ENCODE measurements at places on chromosomes 16 and 17.

GRCh38 chr17:73643001-73643851 is 1.0 kb downstream of the SDK2 start:
- no peak for DNase-seq

- DNase-seq = peak; percentile 75
These were observed 1.4 kb downstream of the YPEL2 start for GRCh38 chr17:59332749-59333377.

DNA sequence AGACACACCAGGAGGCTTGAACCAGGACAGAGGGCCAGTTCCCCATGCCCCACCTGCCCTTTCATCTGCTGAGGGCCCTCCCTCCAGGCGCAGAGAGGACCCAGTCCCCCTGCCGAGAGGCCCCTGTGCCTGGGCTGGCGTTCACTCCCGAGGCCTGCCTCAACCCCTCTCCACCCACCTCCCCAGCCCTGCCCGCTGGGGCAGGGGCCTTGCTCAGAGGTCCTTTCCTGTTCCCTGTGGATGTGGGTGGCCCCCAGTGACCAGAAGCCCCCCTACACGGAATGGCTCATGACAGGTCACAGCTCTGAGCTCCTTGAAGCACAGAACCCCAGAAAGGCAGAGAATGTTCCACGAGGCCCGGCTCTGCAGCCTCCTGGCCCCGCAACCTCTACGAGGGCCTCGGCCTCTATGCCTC is 6.7 kb downstream of the TMC6 start:
- no peak for DNase-seq

GRCh38 chr16:49502136-49502881 is 128.7 kb downstream of the C16orf78 start:
- no peak for DNase-seq

DNA sequence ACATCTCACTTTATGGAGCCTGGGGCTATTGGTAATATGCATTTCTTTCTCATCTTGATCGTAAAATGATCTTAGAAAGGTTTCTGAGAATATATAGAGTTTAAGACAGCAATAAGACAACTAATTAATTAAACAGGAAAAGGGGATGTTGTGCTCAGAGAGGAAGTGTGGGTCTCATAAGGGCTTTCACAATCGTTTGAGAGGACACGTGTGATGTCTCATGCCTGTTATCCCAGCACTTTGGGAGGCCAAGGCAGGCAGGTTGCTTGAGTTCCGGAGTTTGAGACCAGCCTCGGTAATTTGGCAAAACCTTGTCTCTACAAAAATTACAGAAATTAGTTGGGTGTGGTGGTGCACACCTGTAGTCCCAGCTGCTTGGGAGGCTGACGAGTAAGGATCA is 295.6 kb downstream of the WWOX start:
- no peak for DNase-seq

DNA sequence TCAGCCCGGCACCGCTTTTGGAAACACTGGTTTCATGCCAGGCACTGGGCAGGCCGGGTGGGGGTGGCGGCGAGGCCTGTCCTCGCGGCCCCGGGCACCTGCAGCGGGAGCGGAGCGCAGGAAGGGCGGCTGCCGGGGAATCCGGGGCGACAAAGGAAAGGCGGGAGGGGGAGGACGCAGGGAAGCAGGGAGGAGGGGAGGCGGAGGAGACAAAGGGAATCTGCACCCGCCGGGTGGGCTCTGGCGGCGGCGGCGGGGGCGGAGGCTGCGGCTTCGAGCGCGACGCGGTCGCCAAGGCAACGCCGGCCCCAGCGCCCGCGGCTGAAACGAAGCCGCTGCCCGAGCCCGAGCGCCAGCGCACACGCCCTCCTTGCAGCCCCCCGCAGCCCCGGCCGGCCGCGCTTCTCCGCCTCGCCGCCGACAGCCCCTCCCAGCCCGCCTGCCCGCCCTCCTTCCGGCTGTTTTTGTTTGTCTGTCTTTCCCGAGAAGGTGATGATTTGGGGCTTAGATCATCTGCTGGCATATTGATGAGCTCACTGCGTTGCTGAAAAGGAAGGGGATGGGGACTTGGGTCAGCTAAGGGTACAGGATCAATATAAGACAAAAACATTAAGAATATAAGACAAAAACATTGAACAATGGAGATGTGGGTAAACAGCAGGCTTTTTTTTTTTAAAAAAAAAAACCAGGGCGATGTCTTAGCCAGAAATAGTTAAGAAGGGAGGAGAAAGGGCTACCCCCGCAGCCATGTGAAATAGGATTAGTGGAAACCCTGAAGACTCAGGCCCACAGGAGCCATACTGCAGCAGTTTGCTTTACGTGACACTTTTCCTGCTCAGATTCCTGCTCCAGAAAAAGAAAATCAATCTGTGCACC is 32.7 kb downstream of the CDK5R1 start:
- no peak for DNase-seq

GRCh38 chr16:21950782-21951521 is 2.2 kb upstream of the UQCRC2 start:
- peak; percentile 44 for DNase-seq

- DNase-seq = no peak
These were observed 1.9 kb downstream of the DUS1L start for GRCh38 chr17:82063424-82064415.

- no peak for DNase-seq
These were observed 8.2 kb downstream of the PRKCA start for GRCh38 chr17:66310528-66311148.

- DNase-seq = peak; percentile 81
These were observed at the start of gene ADAP2 for GRCh38 chr17:30921544-30922196. TSS of gene ADAP2 (plus strand) at chr17:30921945. CDS start at chr17:30922015, 70 bp downstream.

- DNase-seq = peak; percentile 67
These were observed 910 bp downstream of the ITGAL start for GRCh38 chr16:30473231-30474073.

GRCh38 chr16:3101018-3101840 is 2.1 kb upstream of the ZSCAN10 start:
- peak; percentile 68 for DNase-seq

DNA sequence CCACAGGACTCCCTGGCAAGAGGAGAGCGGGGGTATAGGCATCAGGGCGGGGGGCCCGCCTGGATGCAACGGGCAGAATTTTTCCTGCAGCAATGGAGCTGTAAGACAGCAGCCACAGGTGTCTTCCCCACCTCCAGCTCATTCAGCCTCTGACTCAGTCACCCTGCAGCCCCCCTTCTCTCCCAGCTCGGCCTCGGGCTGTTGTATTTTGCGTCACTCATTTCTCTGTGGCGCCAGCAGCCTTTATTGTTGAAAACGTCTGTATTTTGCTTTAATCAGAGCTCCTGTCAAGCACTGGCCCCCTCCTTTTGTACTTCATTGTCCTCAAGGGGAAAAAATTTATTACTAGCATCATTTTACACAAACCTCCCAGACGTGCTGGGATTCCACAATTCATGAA is 117.7 kb downstream of the WSCD1 start:
- DNase-seq = no peak

- no peak for DNase-seq
These were observed 9.9 kb upstream of the GUCY2D start for GRCh38 chr17:7992516-7992915.

DNA sequence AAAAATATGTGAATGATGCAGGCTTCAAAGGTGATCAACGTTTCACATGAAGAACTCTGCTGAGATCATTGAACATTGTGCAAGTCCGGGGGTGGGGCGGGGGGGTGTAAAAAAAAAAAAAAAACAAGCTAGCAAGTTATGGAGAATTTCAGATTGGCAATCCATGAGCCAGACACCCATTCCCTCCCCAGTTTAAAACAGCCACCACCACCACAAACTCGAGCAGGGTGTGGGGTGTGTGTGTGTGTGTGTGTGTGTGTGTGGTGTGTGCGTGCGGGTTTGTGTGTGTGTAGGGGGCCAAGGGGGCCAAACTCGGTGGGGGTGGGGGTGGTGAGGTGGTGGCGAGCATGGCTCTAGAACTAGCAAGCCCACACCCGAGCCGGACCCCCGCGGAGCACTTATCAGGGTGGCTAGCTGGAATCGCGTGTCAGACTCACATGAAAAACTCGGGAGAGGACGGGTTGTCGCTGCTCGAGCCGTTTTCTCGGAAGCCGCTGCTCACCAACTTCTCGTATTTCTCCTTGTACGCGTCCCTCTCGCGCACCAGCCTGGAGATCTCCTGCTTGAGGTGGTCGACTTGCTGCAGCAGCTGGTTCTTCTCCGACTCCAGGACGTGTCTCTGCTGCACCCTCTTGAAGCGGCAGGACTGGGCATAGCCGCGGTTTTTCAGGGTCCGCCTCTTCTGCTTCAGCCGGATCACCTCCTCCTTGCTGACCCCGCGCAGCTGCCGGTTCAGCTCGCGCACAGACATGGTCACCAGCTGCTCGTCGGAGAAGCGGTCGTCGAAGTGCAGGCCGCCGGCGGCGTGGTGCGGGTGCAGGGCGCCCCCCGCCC is 2.0 kb downstream of the MAF start:
- DNase-seq = peak; percentile 71
